ENCODE measurements at places on chromosomes 1 and 21.

GRCh38 chr1:61184040-61184713, 101.8 kb downstream of the NFIA start:
- peak; percentile 95 for DNase-seq

DNA sequence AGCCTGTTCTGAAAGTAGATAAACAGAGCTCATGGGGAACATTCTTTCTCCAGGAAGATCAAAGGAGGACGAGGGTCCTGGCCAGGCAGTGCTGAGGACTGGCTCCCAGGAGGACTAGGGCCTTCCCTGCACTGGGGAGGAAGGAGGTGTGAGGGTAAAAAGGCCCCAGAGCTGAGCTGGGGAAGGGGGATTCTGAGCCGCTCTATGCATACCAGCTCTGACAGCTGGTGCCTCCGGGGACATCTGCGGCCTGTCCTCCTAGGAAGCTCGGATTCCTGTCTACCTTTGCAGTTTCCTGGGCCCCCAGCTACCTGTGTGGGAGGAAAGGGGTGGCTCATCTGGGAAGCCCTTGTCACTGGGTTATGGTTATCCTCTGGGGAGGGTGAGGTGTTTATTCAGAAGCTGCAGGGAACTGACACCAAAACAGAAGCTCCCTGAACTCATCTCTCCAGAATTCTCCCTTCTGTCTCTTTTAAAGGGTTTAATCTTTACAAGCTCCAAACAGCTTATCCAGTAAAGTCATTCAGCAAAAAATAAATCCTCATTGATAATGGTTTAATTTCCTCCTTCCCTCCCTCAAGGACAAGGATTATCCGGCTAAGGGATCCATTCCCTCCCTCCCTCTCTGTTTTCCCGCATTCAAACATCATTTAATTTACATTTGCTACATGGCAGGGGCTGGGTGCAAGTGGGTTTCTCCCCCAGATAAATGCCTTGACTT, 31.0 kb downstream of the NENF start:
- DNase-seq = no peak

DNA sequence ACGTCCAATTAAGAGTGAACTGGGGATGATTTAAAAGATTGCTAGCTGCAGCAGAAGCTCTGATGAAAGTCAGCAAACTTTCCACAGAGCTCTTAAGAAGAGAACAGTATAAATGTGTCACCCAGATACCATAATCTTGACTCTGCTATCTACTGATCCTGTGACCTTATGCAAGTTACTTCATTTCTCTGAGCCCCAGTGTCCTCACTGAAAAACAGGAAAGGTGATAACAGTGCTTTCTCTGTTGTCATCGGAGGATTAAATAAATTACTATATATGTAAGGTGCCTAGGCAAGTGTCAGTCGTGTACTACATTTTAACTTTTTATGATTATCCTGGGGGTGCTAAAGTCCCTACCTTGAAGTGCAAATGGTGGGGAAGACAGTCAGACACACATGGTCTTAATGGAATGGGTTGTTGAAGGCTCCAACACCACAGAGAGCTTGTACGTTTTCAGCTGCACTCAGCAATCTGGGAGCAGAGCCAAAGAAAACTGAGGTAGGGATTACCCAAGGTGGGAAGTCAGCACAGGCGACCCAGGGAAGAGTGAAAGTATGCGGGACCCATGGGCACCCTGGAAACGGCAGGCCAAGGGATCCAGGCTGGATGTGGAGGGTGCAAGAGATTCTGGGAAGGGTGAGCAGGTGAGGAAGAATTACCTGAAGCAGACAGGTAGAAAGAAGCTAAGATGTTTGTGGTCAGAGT, 82.8 kb downstream of the DTL start:
- no peak for DNase-seq

GRCh38 chr1:91744953-91745639, 140.9 kb downstream of the TGFBR3 start:
- DNase-seq = no peak

DNA sequence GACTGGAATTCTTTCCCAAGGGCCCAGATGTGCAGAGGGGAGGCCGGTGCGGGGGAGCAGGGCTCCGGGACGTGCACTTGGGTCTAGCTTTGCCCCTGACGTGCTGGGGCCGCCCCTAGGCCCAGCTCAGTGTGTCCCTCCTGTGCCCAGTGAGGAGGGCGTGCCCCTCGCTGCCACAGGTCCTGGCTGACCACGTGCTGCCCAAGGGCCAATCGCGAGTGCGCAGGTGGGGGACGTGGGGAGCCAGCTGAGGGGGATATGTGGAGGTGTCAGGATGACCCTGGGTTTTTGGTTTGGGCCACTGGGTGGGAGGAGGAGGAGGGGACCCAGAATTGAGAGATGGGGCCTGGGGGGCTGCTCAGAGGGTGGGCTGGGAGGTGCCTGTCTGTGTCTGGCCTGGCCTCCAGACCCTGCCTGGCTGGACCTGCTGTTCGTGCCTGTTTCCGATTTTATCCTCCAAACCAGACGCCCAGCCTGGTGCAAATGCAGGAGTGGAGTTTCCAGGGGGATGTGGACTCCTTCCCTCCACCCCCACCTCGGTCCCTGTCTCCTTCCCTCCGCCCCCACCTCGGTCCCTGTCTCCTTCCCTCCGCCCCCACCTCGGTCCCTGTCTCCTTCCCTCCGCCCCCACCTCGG, 6.1 kb upstream of the RNF223 start:
- no peak for DNase-seq

DNA sequence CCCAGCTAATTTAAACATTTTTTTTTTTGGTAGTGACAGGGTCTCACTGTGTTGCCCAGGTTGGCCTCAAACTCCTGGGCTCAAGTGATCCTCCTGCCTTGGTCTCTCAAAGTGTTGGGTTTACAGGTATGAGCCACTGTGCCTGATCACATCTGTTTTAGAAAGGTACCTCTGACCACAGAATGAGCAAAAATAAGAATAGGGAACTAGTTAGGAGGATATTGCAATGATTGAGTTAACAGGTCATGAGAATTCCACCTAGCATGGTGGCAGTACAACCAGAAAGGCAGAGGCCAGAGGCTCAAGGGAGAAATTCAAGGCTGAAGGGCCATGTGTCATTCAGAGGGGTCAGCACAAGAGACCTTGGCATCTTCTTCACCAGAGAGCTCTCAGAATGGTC, 49.6 kb downstream of the ELAPOR1 start:
- no peak for DNase-seq

- DNase-seq = no peak
Observed at GRCh38 chr1:22107126-22107525, 35.8 kb downstream of the WNT4 start.

DNA sequence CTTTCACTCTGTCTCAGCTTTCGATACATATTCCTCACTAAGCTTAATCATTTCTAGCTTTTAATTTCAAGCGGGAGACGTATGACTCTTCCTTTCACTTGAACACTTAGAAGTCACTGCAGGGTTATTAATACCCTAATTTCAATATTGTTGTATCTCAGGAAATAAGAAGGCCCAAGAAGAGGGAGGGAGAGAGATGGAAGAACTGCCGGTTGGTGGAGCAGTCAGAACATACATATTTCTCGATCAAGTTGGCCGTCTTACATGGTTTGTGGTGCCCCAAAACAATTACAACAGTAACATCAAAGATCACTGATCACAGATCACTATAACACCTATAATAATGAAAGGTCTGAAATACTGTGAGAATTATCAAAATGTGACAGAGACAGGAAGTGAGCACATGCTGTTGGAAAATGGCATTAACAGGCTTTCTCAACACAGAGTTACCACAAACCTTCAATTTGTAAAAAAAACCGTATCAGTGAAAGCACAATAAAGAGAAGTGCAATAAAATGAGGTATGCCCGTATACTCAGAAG, 145.4 kb upstream of the HP1BP3 start:
- DNase-seq = no peak

DNA sequence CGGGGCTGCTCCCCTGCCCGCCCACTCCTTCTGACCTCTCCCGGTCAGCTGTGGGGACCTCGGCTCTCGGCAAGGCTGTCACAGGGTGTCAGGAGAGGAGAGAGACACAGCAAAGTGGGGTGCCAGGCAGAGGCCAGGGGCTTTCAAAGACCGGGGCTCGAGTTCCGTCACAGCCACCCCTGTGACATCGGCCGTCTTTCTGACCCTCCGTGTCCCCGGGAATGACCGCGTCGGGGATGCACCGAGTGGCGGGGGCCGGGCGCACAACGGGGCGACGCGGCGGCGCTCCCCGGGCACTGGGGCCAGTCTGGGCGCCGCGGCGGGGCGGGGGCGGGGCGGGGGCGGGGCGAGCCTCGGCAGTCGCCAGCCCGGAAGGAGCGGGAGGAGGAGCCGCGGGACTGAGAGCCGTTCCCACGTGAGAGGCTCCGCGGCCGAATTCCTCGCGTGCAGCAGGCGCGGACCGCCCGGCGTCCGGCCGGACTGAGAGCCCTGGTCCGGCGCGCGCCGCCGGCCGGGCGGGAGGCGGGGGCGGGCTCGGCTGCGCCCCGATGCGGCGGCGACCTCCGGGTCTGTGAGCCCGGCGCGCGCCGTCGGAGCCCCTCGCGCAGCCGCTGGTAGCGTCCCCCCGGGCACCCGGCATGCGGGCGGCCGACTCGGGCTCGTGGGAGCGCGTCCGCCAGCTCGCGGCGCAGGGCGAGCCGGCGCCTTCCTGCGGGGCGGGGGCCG, 229.7 kb upstream of the TMEM51 start:
- no peak for DNase-seq

GRCh38 chr1:87170157-87170556, 158.5 kb upstream of the LMO4 start:
- DNase-seq = no peak

- peak; percentile 86 for DNase-seq
Observed at GRCh38 chr1:21659099-21659923, 9.8 kb downstream of the RAP1GAP start.

- no peak for DNase-seq
Observed at GRCh38 chr1:82788660-82789059, 987.9 kb downstream of the ADGRL2 start.

- no peak for DNase-seq
Observed at GRCh38 chr1:12678350-12678749, 34.5 kb downstream of the AADACL4 start.

DNA sequence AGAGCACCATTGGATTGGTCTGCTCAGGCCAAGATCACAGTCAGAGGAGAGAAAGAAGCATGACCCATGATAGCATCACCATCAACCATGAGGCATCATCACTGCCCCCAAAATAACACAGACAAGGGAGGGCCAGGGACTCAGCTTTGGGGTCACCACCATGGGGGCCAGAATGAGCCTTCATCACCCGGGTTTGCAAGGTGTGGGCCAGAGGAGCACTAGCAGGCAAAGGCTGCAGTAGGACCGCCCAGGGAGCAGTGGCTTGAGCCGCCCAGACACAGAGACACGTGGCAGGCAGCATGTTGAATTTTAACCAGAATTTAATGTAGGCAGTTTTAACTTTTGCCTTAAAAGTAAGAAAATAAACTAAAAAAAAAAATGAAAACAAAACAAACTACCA, 53.7 kb upstream of the TMPRSS2 start:
- no peak for DNase-seq

DNA sequence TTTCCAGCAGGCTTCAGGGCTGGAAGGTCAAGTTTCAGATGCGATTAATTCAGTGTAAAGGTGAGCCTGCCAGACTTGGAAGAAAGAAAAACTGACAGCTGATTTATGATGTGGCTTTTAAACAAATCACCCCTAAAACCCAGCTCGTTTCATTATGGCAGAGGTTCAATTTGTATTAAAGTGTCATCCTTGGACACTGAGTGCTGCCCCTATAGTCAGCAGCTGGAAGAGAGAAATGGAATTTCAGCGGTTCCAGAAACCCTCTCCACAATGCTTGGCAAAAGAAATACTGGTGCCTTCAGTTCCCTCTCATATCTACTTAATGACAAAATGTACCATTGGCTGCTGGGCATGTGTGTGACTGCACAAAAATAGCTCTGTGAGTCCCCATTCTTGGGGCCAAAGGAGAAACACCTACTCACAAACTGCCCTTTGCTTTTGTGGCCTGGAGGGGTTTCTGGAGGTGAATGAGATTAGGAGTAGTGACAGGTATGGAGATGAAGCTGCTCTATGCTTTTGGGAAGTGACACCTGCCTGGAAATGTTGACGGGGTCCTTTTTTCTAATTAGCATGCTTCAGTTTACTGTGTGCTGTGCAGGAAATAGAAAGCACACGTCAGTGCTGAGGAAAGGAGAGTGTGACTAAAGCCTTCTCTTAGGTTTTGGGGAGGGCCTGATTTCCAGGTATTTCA, 95.1 kb upstream of the TSPAN2 start:
- DNase-seq = no peak

DNA sequence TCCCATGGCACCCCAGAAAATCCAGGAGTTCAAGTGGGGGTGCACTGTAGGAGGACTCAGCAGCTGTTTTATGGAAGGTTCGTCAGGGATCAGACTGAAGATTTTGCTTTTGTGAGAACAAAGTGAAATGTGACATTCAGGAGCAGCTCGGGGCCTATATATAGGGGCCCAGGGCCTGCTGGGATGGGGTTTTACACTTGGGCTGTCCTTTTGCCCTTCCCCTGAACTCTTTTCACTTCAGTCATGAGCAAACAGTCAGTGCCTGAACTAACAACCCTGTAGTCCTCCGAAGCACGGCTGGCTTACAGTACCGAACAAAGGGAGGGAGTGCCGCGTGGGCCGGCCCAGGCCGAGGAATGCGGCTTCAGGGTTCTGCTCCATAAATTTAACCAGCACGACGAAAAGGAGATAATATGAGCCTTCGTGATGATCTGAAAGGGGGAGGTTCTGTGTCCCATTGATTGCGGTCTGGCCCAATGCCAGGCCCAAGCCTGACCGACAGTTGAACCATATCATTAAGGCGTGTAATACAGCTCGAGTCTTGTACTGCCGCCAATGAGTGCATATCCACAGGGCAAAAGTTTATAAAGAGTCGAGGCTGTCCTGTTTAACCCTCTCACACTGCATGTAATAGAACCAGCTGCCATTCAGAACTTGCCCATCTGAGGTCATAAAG, 139.9 kb downstream of the DHRS3 start:
- DNase-seq = peak; percentile 97

- no peak for DNase-seq
Observed at GRCh38 chr1:1298861-1299685, 8.7 kb downstream of the ACAP3 start.

GRCh38 chr1:31300193-31300592, 3.4 kb downstream of the ZCCHC17 start:
- DNase-seq = no peak

DNA sequence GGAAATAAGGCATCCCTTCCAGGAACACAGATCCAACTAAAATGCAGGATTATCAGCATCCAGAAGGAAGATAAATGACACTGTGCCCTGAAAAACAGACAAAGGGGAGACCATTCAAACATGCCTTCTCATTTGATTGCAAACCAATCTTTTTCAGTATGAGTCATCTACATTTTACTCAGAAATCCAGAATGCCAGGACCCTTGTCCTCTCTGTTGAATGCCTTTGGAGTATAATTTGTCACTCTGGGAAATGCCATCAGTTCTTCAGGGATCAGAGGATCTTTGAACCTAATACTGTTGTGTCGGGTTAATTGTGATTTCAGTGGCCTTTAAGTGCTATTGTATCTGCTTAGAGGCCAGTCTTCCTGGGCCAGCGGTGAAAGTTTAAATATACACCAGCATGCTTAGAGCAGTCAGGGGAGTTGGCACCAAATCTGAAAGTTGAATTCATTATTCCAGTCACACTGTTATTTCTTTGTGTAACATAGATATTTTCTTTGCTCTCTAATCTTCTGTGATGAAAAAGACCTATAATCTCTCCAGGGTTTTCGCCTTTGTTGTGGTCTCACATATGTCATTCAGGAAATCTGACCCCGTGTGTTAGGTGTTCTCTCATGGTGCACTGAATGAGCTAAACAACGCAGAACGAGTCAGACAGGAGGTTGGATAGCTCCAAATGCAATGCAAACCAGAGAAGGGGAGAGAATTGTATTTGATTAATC, 364.8 kb upstream of the SGIP1 start:
- DNase-seq = peak; percentile 67
